ENCODE measurements at places on chromosomes 1 and 21.

DNA sequence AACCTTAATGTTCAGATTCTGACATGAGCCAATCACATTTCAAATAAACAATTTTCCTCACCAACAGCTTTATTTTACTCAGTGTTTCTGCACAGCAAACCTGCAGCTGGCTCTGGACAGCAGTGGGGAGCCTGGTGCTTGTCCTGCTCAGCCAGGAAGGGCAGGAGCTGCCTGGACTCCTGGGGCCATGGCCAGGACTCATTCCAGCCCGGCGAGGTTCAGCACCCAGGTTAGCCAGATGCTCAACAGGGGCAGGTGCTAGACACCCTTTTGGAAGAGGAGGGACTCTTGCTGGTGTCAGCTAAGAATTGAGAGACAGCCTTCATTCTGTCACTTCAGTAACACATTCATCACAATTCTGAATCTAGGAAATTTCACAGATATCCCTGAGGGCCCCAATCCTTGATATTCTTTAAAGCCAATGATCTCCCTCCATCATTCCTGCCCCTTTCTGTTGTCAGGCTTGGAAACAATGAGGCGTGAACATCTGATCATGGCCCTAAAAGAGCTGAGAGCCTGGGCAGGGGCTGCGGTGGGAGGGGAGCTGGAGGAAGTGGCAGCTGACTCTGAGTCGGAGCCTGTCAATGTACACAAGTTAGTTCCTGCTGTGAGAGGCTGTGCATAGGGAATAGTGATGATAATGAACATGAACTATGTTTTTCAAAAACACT lies 251.3 kb downstream of the SDCCAG8 start:
- DNase-seq, result no peak

- DNase-seq, result no peak
Observed at GRCh38 chr1:232875536-232875935, 70.3 kb downstream of the MAP10 start.

DNA sequence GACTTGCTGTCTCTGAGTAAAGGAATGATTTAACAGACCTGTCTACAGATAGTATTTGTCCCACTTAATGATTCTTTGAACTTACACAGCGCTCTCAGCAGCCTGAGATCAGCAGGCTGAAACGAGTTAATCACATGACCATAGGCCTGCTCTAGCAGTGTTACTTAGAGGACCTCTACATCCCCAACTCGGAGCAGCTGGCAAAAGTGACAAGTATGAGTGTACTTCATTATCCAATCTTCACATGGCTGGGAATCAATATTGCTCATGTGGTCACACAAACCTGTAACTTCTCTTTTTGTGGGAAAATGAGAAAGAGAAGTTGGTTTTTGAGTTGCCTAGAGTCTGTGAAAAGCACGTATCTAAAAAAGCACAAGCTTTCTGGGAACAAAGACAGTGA lies 11.4 kb upstream of the ATP13A2 start:
- no peak for DNase-seq

DNA sequence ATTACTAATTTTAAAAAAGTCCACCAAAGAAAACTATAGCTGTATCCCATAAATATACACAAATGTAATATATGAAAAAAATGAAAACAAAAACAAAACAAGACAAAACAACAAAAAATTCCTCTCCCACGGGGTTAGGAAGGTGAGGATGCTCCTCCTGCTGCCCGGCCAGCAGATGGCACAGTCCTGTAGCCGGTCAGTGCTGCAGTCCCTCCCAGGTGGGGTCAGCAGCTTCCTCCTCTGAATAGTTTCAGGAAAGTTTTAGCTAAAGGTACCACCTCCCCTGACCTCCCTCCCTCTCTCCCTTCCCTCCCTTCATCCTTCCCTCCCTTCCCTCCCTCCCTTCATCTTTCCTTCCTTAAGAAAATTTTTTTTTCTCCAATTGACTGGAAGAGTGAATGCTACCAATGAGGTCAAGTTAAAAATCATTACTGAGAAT lies 67.8 kb upstream of the BCL10 start:
- DNase-seq, result no peak

DNA sequence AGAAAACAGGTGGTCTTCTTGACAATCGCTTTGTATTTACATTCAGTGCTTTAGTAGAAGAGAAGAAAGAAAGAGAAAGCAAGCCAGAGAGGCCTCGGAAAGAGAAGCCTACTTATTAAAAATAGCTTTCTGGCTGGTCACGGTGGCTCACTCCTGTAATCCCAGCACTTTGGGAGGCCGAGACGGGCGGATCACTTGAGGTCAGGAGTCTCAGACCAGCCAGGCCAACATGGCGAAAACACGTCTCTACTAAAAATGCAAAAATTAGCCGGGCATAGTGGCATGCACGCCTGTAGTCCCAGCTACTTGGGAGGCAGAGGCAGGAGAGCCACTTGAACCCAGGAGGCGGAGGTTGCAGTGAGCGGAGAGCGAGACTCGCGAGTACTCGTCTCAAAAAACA lies 1.8 kb upstream of the SLC19A2 start:
- DNase-seq, result no peak
